ENCODE measurements at places on chromosomes 1 and 21.

- DNase-seq, result no peak
These were observed 87.2 kb downstream of the SPAG17 start for GRCh38 chr1:118097622-118098348.

GRCh38 chr1:172450524-172450885 is 6.6 kb upstream of the PIGC start:
- no peak for DNase-seq

DNA sequence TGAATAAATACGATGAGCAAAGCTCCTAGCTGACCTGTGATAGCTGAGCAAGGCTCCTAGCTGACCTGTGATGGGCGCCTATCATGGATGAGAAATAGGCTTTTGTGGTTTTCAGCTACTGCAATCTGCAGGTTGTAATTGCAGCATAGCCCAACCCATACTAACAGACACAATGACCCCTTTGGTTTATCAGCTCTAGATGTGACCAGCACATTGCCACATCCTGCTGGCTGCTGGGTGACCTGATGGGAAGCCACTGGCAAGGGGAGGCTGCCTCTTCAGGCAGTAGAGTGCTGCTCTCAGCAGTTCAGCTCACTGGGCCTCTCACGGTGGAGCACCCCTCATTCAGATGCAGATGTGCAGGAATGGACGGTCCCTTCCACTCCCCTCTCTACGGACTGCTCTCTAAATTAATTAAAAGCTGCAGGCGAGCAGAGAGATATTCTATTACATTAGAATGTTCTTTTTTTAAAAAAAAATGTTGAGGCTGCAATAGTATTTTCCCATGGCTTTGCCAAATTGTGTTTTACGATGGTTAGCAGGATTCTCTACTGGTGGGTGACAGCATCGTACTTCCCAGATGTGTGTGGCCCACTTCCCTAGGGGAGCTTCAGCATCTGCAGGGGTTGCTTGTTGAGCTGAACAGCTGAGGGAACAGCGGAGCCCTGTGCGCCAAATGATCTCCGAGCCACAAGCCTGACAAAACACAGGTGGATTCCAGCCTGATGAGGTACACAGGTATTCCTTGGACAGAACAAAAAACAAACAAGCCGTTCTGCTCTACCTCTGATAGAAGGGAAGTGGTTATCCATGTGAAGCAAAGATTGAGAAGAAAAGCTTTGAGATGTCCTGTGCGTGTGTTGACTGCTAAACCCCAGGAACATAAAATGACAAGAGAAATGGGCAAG is 65.0 kb downstream of the SYT6 start:
- no peak for DNase-seq

- DNase-seq, result no peak
These were observed 51.0 kb downstream of the PRRX1 start for GRCh38 chr1:170714938-170715337.

DNA sequence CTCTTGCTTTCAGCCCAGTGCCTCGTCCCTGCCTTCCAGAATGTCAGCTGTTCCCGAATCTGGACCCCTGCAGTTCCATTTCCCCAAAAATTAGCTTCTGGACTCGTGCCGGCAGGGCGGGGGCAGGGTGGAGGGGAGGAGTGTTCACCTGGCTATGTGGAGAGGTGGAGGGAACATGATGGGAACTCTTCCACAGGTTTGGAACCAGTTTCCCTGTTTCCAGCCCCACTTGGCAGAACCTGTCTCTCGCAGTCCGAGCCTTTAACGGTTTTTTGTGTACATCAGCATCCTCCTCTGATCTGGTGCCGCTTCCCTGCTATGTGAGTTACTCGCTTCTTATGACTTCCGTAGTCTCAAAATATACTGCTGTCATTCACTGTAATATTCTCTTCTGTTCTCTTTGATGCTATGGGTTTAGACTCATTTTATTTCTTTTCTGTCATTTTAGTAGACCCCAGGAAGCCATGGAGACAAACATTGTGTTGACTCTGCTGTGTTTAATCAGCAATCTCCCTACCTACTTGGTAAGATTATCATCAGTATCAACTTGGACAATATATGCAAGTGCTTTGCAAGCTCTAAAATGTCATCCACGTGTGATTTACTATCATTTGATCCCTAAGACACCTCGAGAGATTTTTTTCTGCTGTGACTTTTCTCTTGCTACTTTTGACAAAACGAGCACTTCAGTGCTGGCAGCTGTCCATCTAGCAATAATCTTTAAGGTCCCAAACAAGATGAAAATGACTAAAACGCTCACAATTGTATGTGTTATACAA is 33.3 kb upstream of the HNRNPU start:
- no peak for DNase-seq

- DNase-seq, result no peak
These were observed 62.6 kb upstream of the C1orf105 start for GRCh38 chr1:172357753-172358385.
